MG63 (cell line): ENCODE measurements at places on chromosomes 12 and 14. TPM values are rescaled to one million over a fixed set of nuclear protein-coding genes. Genes with fewer than 3 reads are reported as not detected.

DNA sequence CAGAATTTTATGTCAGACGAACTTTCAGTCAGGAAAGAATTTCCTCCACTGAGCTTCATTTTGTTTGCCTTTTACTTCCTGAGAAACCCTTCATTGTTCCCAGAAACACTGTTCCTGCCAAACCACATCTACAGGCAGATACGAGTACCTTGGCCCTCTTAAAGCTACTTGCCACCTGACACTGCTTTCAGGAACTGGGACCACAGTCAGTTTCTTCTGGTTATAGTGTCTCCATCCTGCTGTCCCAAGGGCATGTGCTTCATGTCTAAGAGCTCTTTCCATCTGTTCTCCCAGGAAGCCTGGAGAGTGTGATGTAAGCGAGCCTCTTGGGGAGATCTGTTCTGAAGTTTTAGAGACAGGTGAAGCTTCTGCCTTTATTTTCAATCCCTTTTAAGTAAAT is 161.7 kb upstream of the PLEKHA5 start:
- no peak for DNase-seq

DNA sequence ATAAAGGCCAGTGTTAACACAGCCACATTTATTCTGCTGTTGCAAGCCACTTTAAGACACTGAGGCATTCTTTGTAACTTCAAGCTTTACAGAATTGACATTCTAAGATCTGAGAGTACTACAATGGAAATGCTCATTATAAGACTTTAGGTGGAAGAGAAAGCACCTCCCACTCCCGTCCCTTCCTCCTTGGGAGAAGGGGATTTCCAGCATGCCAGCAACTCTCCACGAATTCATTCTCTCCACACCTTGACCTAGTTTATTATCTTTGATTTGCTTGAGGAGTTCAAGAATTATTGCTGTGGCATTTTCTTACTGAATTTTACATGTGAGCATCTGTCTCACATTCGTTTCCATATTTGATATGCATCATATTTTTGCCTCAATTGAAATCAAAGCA is 644.4 kb upstream of the MIS18BP1 start:
- DNase-seq: no peak

DNA sequence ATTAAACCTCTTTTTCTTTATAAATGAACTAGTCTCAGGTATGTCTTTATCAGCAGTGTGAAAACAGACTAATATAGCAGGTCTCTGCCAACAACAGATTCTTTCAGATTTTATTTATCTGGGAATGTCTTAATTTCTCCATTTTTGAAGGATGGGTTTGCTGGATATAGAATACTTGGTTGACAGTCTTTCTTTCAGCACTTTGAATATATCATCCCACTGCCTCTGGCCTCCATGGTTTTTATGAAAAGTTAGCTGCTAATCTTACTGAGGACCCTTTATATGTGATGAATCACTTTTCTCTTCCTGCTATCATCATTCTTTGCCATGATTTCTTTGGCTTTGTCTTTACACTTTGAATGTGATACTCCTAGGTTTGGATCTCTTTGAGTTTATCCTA is 148.0 kb downstream of the ANO6 start:
- DNase-seq: no peak

GRCh38 chr12:29223426-29223825 is 74.3 kb downstream of the FAR2 start:
- DNase-seq: no peak

- no peak for DNase-seq
Observed at GRCh38 chr14:35573911-35574310, 39.9 kb downstream of the INSM2 start.

DNA sequence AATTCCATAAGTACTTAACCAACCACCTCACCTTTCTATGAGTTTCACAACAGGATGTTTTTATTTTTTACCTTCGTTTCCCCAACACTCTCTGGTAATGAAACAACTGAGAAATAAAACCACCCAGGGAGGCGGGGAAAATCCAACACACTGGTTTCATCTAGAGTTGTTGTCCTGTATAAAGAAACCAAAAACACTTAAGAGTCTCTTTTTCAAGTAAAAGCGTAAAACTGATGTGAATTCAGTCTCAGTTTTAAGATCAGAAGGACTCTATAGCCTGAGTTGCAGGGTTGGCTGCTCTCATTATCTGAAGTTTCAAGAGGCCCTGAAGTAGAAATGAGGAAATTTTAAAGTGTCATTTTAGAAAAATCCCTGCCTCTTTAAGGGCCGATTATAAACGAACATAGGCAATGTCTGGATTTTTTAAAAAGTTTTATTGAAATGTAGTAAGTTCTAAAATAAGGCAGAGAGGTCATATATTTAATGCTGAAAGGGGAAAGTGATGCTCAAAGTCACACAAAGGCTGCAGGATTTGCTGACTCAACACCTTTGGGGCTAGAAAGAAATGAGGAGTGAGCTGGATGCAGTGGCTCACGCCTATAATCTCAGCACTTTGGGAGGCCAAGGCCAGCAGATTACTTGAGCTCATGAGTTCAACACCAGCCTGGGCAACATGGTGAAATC is 27.2 kb downstream of the HIGD1C start:
- DNase-seq: no peak

GRCh38 chr14:101564444-101564776 is 3.1 kb downstream of the DIO3 start:
- no peak for DNase-seq

Gene KRT2
- not detected in 2 replicates for total RNA-seq

Gene RIMKLB
- total RNA-seq: 7.0 and 10.0 TPM in 2 replicates

Gene TMTC2
- 1.8 and 2.2 TPM in 2 replicates for total RNA-seq
